GM12865 (cell line): ENCODE measurements at places on chromosomes 7 and 10.

GRCh38 chr7:134703782-134704181 is 57.1 kb downstream of the BPGM start:
- no peak for DNase-seq

- DNase-seq, result no peak
These were observed 22.9 kb upstream of the TCF7L2 start for GRCh38 chr10:112926906-112927688.

GRCh38 chr10:79628988-79629954 is 18.5 kb downstream of the SFTPA1 start:
- no peak for DNase-seq

- DNase-seq, result no peak
These were observed 46.6 kb downstream of the MACC1 start for GRCh38 chr7:20170633-20171032.

- DNase-seq, result no peak
These were observed 102.3 kb downstream of the NPTX2 start for GRCh38 chr7:98719396-98719795.

DNA sequence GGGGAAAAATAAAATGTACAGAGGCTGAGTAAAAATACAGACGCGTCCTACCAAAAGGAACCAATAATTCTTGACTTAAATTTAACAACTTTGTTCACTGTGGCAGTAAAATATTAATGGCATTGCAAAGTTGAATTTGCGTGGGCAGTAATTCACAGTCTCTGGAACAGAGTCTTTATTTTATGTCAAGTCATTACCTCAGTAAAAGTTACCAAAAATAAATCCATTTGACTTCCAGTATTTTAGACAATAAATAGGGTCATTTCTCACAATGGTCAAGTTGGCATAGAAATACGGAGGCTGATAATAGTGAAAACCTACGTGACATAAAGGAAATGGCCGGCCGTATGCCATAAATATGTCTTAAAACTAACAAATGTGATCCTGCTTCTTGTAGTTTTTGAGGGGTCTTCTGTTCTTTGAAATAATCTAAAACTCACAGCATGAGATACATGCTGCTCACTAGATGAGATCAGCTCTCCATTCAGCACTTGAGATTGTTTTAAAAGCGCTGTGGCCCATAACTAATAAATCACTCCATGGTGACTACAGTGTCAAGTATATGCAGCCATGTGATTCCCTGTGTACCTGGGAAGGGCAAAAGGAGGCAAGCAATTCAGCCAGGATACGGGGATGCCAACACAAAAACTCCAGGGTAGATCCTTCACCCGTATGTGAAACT is 75.3 kb downstream of the DOCK4 start:
- DNase-seq, result no peak

DNA sequence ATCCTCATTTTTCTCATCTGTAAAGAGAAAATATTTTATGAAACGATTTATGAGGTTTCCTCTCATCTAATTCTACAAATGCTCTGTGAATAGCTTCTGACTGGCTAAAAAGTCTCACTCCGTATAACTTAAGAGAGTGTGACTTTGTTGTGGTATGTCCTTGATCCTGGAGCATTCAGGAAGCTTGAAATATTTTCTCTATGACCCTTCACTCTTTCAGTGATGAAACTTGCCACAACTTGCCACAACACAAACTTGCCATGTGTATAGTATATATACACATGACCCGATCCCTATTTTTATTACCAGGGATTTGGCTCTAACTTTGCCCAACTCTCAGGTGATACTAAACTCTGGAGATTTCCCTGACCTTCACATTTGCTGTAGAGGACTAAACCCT is 74.1 kb downstream of the TES start:
- no peak for DNase-seq
